ENCODE measurements at places on chromosomes 2 and 18.

DNA sequence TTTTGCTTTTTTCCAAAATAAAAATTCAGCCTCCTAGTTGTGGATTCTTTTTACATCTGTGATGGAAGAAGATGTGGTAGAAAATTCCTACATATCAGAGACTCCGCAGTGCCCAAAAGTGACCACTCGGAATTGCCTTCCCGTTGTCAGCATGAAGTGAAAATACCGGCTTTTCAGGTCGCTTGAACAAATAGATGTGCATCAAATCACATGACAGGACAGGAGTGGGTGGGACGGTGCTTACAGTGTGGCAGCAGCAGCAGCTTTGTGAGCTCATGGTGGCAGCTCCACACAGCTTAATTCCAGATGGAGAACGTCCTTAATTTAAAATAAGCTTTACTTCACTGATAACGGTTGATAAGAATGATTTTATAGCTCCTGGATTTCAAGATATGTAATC is 20.3 kb downstream of the SALL3 start:
- DNase-seq = no peak

DNA sequence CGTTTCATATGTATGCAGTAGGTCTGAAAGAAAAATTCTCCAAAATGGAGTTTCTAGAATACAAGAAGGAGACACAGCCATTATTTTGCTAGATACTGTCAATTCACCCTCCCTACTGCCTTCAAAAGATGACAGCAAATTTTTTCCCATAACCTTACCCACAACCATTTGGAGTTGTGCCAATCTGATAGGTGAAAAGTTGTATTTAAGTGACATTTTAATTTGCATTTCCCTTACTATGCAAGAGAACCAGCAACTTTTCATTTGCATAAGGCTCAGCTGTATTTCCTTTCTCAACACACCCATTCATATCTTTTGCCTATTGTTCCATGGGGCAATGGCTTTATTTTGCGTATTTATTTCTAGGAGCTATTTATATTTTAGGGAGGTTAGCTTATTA is 31.4 kb upstream of the IL18RAP start:
- DNase-seq = no peak

- no peak for DNase-seq
Observed at GRCh38 chr2:238121511-238122286, 16.8 kb upstream of the KLHL30 start.

DNA sequence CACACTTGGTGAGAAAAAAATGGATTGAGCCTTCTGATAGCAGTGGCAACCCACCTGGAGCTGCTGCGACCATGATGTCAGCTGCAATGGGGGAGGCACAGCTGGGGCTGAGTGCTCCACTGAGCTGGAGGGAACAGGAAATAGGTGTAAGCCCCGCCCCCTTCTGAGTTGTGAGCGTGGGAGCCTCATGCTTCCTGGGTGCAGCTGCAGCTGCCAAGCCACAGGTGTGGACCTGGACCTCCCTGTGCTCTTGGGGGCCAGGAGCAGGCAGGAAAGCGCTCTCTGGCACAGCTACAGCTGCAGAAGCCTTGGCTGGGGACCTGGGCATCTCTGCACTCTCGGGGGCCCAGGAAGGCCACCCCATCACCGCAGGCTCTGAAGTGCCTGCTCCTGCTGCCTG is 970.6 kb downstream of the DCDC2C start:
- DNase-seq = no peak

GRCh38 chr2:107305966-107306365 is 420.0 kb upstream of the ST6GAL2 start:
- DNase-seq = no peak

DNA sequence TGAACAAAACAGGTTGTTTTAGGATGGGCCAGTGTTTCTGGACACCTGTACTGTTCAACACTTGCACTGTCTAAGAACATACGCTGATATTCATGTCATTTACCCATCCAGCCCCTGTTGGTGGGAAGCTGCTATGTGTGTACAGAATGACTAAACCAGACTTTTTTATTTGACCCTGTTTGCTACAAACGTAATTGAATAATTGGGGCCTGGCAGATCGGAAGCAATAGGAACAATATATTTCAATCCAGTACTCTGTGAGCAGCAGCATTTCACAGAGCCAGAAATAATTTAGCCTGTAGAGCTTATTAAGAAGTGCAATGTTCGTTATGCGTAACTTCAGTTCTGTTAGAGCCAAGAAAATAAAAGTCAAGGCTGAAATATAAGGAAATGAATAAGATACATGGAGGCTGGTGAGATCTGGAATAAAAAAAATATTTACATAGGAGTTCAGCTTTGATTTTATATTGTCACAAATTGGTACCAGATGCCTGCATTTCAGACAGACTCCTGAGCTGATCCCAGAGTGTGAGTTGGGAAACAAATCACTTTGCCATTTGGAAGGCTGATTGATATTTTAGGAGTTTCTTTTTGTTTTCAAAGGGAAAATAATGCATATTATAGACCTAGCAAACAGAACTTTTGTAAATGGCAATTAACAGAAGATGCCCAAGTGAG is 19.7 kb downstream of the CABLES1 start:
- DNase-seq = no peak

DNA sequence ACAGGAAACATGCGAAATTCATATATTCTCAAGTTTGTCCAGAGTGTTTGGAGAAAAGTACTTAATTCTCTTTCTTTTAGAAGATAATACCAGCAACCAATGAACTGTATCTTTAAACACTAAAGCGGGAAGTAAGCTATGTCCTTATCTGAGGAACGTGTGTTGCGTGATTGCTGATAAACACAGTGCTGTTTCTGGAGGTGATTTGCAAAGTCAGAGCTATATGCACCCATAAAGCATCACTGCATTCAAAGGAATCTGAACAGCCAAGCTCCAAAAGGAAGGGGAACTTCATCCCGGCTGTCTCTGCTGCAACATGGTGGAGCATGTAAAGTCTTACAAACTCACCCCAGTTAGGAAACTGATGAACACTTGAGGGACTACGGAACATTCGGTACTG is 271.7 kb upstream of the FN1 start:
- DNase-seq = no peak

DNA sequence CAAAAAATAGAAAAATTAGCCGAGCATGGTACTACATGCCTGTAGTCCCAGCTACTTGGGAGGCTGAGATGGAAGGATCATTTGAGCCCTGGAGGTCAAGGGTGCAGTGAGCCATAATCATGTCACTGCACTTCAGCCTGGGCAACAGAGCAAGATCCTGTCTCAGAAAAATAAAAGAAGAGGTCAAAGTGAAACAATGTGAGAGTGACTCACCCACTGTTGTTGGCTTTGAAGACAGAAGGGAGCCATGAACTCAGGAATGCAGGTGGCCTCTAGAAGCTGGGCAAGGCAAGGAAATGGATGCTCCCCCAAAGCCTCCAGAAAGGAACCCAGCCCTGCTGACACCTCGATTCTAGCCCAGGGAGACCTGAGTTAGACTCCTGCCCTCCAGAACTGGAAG is 3.7 kb upstream of the TMEM214 start:
- no peak for DNase-seq

- no peak for DNase-seq
Observed at GRCh38 chr2:42871372-42871771, 79.0 kb upstream of the HAAO start.

GRCh38 chr2:29262681-29263260 is 147.6 kb downstream of the CLIP4 start:
- DNase-seq = no peak

DNA sequence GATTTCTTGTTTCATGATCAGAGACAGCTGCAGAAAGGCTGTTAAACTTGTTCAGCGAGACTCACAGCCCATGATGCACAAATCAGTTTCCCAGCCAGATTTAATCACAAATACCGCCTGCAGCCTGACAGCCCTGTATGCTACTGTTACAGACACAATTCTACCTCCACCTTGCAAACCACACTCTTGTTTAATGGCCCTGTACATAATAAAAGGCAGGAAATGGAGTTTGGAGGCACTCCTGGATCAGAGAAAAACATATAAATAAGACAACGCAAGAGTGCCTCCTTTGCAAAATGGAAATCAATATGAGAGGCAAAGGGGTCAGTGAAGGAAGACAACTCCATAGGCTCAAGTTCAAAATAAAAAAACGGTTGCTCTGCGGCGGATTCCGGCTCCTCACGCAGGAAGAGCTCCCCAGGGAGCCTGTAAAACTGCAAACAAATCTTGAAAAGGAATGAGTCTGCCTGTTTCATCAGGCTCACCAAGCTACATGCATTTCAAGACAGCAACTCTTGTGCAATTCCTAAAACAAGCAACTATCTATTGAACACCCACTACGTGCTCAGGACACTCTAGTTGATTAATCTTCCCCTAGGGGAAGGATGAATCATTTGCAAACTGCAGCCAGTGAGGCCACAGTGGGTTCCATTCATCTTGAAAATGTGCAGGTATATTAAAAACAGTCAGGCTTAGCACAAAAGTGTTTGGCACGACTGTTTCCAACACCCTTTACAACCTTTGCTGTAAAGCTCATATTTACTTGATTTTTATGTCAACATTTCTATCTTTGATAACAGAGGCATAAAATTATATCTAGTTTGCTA is 37.5 kb downstream of the TBC1D8 start:
- peak; percentile 3 for DNase-seq

- DNase-seq = no peak
Observed at GRCh38 chr2:6401301-6401700, 464.4 kb downstream of the CMPK2 start.
